ENCODE measurements at places on chromosomes 13 and 19. TPM values are rescaled to one million over a fixed set of nuclear protein-coding genes. Genes with fewer than 3 reads are reported as not detected.

The TBC1D17 gene
- total RNA-seq: 33.6 TPM

The ASF1B gene
- 46.6 TPM for total RNA-seq

The TUBA3C gene
- total RNA-seq: not detected

The CYP4F2 gene
- not detected for total RNA-seq

The PLK5 gene
- 0.50 TPM for total RNA-seq

The ZNF132 gene
- total RNA-seq: 0.24 TPM

The F10 gene
- total RNA-seq: 1.7 TPM

The FBN3 gene
- total RNA-seq: 31.0 TPM

The RFPL4A gene
- total RNA-seq: not detected

The NTN5 gene
- total RNA-seq: 0.33 TPM

The TGFBR3L gene
- 6.5 TPM for total RNA-seq

The ZSCAN22 gene
- 4.7 TPM for total RNA-seq

The KCNN1 gene
- total RNA-seq: 8.4 TPM

The EFNB2 gene
- 12.9 TPM for total RNA-seq

The SCEL gene
- total RNA-seq: not detected

The TNNI3 gene
- 41.0 TPM for total RNA-seq

The ACP7 gene
- total RNA-seq: 0.15 TPM

The GAPDHS gene
- total RNA-seq: not detected

Measured in H9 (cell line).